Mesothelial cell of epicardium (in vitro differentiated cells): ENCODE measurements at places on chromosomes 1 and 21. TPM values are rescaled to one million over a fixed set of nuclear protein-coding genes. Genes with fewer than 3 reads are reported as not detected.

CHAF1B gene
- total RNA-seq: 8.2 to 10.3 TPM (median 9.2 TPM) in 3 replicates

SERINC2 gene
- total RNA-seq: 45.4 to 49.1 TPM (median 47.1 TPM) in 3 replicates

ECM1 gene
- total RNA-seq: 4.9 to 5.0 TPM (median 4.9 TPM) in 3 replicates

OR2T35 gene
- total RNA-seq: not detected in 3 replicates

PAX7 gene
- 0.07 TPM in 1 of 3 replicates, not detected in the others for total RNA-seq

OLIG2 gene
- total RNA-seq: 0.20 to 0.38 TPM (median 0.35 TPM) in 3 replicates

C1orf115 gene
- total RNA-seq: 1.4 to 1.8 TPM (median 1.7 TPM) in 3 replicates

DNA sequence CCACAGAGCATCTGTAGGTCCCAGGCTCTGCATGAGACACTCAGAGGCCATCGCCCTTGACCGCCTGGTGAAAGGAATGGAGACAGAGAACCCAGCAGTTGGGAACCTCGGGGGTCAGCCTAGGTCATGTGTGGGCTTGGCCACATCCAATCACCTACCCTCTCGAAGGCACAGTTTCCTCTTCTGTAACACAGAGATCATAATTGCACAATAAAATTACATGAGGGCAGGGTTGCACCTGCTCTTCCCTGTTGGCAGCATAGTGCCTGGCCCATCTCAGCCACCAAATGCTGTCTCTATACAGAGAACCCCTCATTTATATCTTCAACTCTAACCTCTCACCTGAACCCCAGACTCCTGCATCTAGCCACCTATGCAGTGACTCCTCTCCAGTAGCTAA lies 418.1 kb upstream of the VAMP3 start:
- no peak for DNase-seq

DNA sequence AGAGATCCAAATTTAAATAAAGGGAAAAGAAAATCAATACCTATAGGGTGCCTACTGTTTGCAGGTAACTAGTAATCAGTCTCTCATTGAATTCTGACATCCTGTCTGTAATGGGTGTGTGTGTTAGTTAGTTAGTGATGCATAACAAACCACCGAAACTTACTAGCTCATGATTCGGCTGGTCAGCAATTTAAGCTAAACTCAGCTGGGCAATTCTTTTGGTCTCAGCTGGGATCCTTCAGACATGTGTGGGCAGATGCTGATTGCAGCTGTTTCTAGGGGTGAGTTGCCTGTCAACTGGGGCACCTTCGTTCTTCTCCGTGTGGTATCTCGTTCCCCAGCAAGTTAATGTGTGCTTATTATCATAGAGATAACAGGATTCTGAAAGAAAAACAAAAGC lies 40.2 kb upstream of the ZNF124 start:
- DNase-seq: no peak

- no peak for DNase-seq
Measured at GRCh38 chr1:93221913-93222312, 41.4 kb downstream of the CCDC18 start.

GRCh38 chr1:51839094-51839493 lies 39.4 kb downstream of the NRDC start:
- DNase-seq: no peak

DNA sequence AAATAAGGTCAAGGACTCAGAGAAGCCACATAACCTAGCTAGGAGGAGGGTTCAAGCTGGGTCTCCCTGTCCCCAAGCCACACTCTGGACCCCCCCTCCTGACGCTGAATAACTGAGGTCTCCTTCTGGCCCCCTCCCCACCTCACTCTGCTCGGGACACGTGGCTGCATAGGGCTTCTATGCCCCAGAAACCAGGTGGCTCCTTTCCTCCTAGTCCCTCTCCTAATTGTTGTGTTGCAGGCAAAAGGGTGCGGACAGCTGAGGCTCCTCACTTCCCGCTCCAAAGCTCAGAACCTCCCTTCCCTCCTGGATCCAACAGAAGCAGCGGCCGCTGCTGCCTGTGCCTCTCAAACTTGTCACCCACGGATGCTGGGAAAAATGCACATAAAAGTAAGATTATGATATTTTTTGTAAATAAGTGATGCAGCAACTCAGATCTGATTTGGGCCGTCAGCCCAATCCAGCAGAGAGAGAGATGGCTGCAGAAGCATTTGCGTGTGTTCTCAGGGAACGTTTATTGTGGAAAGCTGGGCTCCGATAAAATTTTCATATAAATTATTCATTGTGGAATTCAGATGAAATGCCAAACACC lies 40.8 kb upstream of the C1orf174 start:
- no peak for DNase-seq

DNA sequence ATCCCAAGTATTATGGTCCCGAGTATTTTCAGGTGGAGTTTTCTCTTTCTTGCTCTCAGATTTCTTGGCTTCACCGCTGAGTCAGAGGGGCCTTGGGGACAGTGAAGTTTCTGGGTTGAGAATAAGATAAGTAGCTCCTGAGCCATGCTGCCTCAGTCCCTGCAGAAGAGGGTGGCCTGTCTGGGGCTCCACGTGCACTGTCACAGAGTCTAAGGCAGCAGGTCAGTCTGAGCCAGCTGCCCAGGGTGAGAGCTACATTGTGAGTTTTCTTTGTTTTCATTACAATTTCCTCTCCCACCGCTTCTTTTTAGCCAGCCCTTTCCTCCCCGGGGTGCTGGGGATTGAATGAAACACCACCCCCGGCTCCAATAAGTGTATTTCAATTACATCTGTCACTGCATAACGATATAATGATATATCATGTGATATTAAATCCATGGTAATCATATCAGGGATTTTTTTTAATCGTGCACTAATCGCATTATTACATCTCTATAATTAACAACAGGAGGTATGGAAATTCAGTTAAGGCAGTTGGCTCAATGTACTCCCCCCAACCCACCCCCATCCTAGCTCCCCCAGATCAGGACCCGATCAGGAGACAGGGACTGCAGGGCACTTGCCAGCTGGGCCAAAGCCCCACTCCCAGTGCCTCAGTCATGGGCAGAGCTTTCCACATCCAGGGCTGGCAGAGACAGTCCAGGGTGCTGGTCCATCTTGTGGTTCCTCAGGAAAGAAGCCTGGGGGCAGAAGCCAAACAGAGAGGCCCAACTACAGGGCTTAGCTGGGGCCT lies 43.7 kb downstream of the DMAP1 start:
- no peak for DNase-seq

GRCh38 chr1:161722406-161722805 lies 1.1 kb downstream of the FCRLB start:
- DNase-seq: no peak

DNA sequence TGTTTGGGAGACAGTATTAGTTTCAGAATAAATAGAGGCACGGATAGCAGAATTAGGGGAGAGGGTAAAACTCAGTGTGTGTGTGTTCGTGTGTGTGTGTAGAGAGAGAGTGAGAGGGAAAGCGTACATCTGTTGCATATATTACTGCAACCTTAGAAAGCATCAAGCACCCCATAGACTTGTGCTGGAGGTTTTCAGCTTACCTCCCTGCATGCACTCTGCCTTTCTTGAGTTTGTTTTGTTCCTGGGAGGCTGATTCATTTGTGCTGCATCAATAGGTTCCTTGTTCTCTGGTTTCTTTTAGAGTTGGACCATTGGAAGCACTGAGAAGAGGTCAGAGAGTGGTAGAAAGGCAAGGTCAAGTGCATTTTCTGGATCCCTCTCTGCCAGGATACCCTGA lies 104.4 kb upstream of the KCNK1 start:
- no peak for DNase-seq

GRCh38 chr1:117820096-117820495 lies 109.3 kb downstream of the GDAP2 start:
- DNase-seq: no peak

DNA sequence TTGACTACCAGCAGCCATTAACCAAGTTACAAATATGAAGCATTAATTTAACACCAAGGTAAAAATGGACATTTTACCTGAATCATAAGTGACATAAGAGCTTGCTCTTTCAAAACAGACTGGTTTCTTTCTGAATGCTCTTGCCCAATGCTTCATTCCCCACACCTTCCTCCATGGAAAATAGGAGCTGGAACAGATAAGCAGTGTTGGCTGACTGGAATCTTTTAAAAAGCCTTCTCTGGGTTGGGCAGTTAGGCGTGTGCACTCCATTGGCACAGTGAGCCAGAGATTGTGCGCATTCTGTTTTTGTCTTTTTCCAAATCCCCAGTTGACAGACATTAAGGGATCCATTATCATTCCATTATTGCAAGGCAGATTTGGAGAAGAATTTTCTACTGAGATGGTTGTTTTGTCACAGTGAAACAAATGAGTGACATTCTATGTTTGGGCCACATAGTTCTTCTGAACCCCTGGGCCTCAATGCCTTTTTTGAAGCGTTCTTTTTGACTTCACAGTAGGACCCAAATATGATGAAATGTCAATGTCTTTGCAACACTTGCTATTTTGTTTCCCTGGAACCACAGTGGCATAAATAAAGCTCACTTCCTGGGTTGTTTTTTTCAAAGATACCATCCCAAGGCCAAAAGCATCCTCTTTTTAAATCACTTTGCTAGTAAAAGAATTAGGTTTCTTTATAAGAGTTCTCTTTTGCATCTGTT lies 32.3 kb downstream of the LRRC8B start:
- no peak for DNase-seq

DNA sequence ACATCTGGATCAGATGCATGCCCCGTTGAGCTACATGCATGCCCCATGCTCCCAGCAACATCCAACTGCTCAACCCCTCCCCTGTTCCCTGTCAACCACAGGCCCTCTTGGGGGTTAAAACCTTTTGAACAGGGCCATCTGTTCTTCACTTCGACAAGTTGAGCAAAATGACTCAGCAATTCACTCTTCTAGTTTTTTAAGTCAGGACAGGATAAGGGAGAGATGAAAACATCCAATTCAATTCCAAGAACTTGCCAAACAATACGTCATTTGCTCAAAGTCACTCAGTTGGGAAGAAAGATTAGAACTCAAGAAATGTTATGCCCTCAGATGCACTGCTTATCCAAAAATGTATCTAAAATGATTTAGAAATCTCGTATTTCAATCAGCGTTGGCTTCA lies 46.1 kb upstream of the MTF2 start:
- DNase-seq: no peak

DNA sequence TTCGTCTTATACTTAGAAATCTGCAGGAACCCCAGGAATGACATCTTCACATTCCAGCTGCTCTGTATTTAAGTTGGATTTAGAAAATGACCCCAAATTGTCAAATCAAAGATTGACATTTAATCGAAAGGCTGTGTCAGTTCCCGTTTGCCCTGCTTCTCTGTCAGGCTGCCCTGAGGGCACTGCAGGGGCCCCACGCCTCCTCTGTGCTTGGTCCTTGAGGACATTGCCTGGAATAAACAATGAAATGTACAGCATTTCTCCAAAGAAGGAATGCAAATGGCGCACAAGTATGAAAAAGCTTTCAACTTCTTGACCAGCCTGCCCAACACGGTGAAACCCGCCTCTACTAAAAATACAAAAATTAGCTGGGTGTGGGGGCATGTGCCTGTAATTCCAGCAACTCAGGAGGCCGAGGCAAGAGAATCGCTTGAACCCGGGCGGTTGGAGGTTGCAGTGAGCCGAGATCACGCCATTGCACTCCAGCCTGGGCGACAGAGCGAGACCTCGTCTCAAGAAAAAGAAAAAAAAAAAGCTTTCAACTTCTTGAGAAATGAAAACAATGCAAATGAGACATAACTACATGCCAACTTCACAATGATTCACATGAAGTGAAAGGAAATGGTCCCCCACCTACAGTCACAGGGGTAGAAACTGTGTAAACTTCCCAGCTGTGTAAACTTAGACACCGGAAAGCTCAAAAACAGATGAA lies 3.0 kb downstream of the TMPRSS3 start:
- DNase-seq: no peak

DNA sequence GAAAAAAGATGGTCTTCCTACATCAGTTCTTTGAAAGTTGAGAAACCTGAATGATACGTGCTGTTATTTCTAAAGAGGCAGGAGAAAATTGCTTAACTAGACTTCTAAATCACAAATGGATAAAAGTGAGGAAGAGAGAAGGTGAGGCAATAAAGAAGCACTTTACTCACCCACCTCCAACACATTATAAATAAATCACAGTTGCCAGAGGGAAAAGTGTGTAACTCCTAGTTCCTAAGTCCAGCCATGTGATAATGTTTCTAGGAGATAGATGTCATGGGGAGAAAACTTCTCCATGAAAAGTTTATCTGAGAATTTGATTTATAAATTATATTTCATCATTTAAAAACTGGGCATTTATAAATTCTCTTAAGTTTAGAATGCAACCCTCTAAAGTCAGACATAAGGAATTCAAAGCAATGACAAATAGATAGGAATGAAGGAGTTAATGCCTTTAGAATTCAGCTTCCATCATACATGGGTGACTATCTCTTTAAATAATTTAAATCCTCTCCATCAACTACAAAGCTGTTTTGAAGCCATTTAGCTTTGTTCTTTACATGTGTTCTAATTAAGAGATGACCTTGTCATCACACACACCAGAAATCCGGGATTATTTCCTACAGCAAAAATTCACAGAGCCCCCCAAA lies 60.0 kb downstream of the NRIP1 start:
- DNase-seq: no peak

GRCh38 chr1:205260948-205261732 lies 33.4 kb downstream of the TMCC2 start:
- DNase-seq: no peak

- no peak for DNase-seq
Measured at GRCh38 chr1:47998396-47998990, 1.3 kb upstream of the TRABD2B start.

DNA sequence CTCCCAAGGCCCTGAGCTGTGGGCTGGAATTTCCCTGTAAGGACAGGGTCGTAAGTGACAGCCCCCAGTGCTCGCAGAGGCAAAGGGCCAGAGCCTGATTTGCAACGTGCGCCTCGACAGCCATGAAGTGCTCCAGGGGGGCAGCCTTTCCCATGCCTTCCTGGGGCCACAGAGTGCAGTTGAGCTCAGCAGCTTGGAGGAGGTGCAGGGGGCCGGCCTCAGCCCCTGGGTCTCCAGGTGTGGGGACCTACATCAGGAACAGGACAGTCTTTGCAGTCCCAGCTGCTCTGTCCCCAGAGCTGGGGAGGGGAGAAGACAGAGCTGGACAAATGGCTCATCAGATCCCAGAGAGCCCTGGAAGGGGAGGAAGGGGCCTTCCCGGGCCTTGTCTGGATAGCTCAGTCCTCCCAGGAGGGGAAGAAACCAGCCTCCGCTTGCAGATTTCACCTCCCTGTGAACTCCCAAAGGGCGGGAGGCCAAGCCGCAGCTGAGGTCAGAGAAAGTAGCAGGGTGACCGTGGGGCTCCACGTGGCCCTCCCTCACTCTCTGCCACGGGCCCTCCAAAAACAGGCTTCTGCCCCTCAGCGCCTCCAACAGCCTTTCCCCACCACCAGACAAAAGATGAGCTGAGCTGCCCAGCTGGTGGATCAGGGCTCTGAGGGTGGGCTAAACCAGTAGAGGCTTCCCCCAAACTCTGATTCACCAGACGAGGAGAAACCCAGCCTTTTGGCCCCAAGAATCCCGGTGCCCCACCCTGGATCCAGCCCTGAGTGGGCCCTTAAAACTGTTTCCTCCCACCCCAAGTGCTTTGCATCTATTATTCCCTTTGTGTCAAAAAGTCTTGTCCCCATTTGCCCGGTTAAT lies 76.5 kb downstream of the DHRS3 start:
- DNase-seq: no peak

- DNase-seq: no peak
Measured at GRCh38 chr1:88935522-88936222, 44.3 kb upstream of the GTF2B start.

GRCh38 chr1:201649761-201650622 lies 111.1 kb downstream of the NAV1 start:
- DNase-seq: peak; percentile 63
